SJSA1 (cell line): ENCODE measurements at places on chromosomes 4 and X. TPM values are rescaled to one million over a fixed set of nuclear protein-coding genes. Genes with fewer than 3 reads are reported as not detected.
A peak's percentile ranks its signal among the peaks of the same experiment; 100 is the strongest.

DNA sequence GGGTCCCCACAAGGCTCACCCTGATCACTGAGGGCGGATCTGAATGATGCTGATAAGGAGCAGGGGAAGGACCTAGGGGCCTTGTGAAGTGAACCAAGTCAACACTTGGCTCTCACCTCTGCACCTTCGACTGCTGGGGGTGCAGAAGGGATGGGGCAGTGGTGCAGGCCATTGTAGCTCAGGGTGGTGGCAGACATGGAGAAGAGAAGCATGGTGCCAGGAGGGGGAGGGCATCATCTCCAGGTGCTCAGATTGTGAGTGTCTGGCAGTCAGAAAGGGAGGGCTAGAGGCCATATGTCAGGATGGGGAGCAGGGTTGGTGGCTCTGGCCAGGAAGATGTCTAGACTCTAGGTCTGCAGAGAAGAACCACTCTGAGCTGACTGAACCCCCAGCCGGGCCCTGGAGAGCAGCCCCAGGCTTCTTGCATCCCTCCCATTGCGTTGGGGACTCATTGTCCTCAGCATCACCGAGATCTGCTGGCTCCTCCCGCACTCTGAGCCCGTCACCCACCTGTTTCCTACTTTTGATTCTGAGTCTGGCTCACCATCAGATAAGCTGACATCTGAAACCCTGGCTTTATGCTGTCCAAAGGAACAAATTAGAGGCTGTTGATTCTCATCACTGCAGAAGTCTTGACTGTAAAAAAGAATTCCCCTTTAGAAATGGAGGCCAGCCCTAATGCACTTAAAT, 3.8 kb downstream of the APLN start:
- no peak for DNase-seq

CSAG2 gene
- total RNA-seq, result not detected in 2 replicates

- DNase-seq, result peak; percentile 23
Observed at GRCh38 chr4:107379054-107379869, 340.8 kb downstream of the PAPSS1 start.

DNA sequence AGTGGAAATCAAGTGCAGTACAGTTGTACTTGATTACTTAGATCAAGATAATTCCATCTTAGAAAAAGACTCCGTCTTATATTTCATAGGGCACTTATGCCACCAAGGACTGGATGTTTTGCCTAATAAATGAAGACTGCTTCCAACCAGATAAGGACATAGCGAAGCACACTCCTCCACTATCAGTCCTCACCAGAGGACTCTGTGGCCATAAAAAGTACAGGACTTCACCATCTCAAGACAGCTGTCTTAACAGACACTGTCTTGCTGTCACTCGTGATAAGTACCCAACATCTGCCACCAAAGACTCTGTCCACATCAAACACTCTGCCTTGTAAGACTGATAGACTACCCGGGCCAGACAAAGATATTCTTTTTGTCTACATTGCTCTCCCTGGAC, 352.0 kb downstream of the TRAM1L1 start:
- DNase-seq, result no peak

GRCh38 chr4:127291316-127291715, 341.4 kb upstream of the INTU start:
- DNase-seq, result no peak
